Thoracic aorta (tissue), 2 donors: ENCODE measurements at places on chromosomes 1 and 21.

DNA sequence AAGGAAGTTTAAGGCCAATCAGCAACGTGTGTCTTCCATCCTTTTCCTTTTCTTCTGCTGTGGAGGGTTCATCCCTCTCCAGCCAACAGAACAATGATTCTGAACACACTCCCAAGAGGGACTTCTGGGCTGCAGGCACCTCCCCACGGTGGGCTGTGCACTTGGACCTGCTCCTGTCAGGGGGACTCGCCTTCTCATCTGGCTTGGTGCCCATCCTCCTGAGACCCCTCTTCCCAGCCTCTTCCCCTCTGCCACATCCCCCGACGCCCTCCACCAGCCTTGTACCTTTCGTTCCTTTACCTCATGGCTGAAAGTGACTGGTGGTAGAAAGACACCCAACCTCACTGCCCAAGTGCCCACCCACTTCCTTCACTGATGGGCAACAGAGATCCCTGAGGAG is 26.0 kb upstream of the SLAMF9 start:
- no peak for DNase-seq

DNA sequence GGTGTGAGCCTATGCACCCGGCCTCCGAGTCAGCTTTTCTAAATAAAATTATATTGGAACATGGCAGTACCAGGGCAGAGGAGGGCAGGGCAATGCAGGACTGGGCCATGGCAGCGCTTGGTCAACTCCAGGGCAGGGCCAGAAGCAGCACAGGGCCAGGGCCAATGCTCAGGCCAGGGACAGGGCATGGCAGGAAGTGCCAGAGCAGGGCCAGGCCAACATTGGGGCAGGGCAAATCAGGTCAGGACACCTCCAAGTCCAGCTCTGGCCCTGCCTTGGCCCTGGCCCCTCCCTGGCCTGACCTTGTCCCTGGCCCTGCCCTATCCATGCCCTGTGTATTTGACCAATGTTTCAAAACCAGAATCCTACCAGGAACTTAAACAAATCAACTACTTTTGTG is 156.1 kb downstream of the LIPI start:
- DNase-seq, result no peak

DNA sequence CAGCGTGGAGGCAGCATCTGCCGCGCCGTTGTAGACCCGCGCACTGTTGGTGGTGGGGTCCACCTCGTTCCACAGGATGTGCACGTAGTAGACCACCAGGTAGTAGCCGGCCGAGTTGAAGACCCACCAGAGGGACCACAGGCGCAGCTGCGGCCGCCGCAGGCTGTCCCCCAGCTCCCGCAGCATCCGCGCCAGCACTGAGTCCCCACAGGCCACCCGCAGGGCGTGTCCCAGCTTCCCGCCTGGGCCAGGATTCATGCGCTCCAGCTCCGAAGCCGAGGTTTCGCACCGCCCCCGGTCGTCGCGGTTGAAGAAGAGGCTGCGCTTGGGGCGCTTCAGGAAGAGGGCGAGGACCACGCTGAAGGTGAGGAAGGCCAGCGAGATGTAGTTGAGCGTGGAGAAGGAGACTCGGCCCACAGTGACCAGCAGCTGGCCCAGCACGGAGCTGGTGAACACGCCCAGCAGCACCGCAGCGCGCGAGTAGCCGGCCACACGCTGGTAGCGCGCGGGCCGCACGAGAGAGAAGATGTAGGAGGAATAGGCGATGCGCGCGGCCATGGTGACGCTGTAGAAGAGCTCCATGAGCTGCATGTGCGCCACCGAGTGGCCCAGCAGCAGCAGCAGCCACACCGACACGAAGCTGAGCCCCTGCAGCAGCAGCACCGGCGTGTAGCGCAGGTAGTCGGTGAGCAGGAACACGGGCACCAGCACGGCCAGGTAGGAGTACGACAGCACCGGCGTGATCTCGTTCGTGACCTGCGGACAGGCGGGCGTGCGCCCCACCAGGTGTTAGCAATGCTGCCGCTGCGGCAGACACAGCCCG is 10.6 kb downstream of the SLC19A1 start:
- DNase-seq, result no peak

DNA sequence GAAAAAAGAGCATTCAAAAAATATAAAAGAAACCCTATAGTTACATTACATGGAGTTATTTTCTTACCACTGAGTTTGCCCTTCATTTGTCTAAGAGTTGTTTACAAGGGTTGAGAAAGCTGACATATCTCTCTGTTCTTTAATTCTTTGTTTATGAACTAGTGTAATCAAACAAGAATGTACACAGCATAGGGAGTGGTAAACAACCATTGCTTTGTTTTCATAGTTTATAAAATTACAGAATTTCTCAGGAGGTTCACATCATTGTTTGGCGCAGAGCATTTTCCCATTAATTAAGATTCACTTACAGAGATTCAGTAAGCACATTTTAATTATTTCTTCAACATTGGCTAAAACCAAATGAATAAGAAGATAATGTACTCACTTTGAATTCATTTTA is 87.6 kb downstream of the IFI44 start:
- DNase-seq, result no peak

GRCh38 chr1:49048188-49048587 is 271.5 kb upstream of the BEND5 start:
- DNase-seq, result no peak

- no peak for DNase-seq
These were observed 8.6 kb downstream of the UBE2U start for GRCh38 chr1:64212031-64212430.

DNA sequence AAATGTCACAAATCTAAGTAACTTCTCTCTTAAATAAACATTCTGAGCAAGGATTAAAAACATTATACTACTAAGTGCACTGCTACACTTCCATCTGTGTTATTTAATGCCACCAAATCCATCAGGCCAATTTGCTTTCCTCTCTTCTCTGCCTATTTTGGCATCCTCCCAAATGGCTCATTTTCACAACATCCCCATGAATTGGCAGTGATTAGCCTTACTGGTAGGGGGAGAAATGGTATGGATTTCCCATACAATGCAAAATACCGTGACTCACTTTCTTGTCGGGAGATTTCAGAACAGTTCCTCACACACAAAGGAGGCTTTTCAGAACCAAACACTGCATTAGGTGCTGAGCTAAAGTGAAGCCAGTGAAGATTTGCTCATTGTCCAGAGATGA is 195.7 kb downstream of the MIS18A start:
- no peak for DNase-seq

DNA sequence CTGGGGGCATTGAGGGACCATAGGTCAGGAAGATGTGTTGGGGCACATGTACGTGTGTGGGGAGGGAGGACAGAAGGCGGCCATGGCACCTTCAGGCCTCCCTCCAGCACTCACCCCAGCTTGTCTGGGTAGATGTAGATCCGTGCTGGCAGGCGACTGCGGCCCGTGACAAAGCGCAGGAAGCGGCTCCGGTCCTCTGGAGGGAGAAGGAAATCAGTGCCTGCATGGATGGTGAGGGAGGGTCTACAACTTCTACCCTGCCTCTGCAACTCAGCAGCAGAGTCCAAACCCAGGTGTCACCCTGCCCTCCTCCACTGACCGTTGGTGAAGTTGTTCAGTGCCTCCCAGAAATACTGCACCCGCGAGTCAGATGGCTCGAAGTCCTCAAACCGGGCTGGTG is 7.4 kb downstream of the HECTD3 start:
- DNase-seq, result no peak

DNA sequence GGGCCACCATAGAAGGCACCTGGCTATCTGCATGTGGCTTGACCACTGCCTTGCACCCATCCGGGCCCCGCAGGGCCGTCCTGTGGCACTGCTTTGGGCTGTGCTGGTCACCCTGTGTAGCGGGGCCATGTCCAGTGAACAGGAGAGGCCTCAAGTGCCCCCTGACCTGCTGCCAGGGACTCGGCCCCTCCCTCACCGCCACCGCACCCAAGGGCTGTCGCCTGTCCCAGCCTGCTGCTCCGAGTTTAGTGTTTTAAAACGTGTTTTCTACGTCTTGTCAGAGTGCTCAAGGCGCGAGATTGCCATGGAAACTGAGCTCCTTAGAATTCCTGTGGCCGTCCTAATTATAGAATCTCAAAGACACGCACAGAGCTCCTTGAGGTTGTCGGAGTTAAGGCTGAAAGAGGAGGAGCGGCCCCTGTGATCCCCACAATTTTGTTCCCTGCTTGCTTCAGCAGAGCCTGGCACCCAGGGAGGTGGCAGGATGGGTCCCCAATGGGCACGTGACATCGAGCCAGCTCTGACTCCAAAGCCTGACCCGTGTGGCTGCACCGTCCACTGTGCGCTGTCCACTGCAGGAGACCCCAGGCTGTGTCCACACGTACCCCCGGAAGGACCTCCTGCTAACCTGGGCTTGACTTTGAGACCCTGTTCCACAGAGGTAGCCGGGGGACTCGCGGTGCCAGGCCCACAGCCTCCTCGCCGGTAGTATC is 66.2 kb downstream of the FAAP20 start:
- DNase-seq, result no peak

DNA sequence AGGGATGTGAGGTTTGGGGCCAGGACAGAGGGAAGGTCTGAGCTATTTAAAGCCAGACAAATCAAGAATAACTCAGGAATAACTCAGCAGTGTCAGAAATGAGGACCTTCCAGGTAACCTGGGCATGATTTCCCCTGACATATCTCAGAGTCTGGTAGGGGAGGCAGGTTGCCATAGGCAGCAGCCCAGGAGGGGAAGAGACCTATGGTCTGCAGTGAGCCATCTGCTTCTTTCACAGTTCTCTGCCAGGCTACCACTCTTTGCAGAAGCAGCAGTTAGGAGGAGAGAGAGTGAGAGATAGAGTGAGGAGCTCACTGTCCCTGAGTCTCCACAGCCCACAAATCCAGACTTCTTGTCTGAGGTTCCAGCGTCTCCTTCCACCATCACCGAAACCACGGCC is 6.3 kb upstream of the VSIG8 start:
- DNase-seq, result no peak

DNA sequence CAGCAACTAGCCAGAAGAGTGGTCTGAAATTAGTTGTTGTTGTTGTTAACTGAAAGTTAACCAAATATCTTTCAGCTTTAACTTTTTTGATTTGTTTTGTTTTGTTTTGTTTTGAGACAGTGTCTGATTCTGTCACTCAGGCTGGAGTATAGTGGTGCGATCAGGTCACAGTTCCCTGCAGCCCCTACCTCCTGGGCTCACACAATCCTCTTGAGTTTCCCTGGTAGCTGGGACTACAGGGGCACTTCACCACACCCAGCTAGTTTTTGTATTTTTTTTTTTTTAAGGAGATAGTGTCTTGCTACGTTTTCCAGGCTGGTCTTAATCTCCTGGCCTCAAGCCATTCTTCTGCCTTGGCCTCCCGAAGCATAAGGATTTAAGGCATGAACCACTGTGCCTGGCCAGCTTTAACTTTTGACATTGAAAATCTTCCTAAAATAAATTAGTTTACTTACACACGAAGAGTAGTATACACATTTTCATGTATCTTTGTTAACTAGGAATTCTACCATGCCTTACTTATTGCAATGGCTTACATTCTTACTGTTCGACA is 45.0 kb downstream of the GNG12 start:
- DNase-seq, result no peak
